ENCODE measurements at places on chromosomes 11 and 22.
A peak's percentile ranks its signal among the peaks of the same experiment; 100 is the strongest.

DNA sequence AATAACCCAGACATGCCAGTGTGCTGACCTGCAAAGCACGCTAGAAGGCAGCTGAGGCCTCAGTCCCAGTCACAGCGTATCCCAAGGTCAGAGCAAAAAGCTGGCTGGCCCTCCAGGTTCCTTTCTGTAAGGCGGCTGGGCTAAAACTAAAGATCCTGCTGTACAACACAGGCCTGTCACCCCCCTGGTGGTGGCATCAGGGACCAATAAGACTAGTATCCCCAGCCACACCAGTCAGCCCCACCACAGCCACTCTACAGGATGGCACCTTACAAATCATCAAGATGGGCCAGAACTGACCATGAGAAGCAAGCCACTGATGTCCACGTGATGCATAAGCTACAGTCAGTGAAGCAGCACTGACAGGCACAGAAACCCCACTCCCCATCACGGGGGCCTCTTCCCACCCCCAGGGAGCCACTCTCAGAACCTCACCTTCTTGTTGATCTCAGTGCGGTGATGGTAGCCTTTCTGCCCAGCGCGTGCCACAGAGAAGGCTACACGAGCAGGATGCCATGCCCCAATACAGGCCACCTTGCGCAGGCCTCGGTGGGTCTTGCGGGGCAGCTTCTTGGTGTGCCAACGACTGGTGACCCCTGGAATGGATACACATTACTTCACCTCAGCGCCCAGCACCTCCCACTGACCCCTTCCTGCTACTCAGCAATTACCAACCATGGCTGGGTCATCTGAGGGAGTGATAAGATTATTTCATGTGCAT lies 5.0 kb downstream of the RPL3 start:
- no peak for DNase-seq

GRCh38 chr11:81979448-81979847 lies 754.2 kb downstream of the FAM181B start:
- DNase-seq, result no peak

- DNase-seq, result no peak
These were observed 134.1 kb downstream of the SLC17A6 start for GRCh38 chr11:22472306-22472705.

GRCh38 chr11:9516113-9516512 lies 55.3 kb downstream of the ZNF143 start:
- DNase-seq, result no peak

- DNase-seq, result peak; percentile 85
These were observed 25.8 kb upstream of the TREH start for GRCh38 chr11:118705111-118705741.

DNA sequence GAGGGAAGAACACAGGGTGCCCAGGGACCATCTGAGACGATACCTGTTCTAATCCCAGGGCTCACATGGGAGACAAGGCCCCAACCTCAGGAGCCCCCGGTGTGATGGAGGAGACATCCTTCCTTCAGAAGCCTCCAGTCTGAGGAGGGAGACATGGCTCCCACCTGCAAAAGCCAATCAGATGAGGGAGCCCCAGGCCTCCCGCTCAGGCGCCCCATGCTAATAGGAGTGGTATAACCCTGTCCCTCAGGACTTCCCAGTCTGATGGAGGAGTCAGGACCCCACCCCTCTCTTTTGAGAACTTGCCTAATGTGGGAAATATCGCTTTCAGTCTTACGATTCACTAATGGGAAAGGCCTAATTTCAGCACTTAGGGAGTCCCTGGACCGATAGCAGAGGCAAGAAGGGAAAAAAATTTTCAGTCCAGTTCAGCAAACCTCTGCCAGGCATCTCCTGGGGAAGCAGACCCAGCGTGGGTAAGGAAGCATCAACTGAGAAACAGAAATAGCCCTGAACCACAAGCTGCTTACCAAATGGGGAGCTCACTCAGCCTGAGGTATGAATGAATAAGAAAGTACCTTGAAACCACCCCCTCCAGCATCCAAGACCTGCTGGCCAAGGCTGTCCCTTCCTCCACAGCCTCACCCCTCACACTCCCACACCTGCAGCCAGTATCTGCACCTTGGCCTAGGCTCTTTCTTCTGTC lies 5.9 kb downstream of the ARRB1 start:
- no peak for DNase-seq

DNA sequence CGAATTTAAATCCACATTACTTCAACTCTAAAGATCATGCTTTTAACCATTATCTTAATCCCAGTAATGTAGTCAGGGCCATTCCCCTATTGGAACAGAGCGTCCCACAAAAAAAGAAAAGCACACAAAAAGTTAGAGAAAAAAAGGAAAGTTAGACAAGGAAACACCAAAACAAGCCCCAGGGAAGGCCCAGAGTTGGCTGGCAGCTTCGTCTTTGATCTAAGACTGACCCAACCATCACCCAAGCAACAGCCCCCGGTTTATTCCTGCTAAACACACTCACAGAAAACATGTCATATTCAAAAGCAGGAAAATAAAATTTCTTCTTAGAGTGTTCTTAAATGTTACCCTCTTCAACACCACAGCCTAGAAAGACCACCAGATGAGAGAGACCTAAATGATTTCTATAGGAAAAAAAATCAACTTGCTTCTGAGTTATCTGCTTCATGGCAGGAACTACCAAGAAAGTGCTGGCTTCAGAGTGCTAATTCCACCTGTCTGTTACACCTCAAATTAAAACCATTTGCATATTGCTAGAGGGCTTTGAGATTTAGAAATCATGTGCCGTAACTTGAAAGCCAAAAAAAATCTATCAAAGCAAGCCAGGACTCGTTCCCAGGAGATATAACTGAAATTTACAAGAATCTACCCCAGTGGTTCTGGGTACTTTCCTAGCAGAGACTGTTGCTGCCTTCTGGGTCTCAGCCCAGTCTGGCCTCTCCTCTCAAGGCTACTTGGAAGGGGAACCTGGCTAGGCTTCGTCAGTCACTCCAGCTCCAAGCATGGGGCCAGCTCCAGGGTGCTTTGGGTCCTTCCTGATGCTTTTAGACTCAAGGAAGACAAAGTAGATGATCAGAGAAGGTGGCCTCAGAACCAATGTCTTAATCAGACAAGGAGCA lies 31.2 kb downstream of the POU2AF3 start:
- no peak for DNase-seq

DNA sequence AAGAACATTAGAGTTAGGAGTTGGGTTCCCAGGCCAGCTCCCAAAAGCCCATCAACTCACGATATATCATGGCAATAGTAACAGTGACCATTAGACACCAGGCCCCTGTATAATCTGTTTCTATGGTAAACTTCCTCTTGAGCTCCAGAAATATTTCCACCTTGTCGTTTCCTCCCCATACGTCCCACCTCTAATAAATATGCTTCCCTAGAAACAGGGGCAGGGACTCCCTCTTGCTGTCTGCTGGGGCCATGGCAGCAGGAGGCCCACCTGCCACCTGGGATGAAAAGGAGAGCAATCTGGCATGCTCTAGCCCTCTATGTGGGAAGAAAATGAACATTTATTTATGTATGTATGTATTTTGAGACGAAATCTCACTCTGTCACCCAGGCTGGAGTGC lies 32.2 kb upstream of the AMOTL1 start:
- DNase-seq, result no peak

- no peak for DNase-seq
These were observed 4.0 kb upstream of the SCUBE2 start for GRCh38 chr11:9095421-9095820.

GRCh38 chr11:96259134-96259830 lies 83.7 kb downstream of the MAML2 start:
- DNase-seq, result no peak

DNA sequence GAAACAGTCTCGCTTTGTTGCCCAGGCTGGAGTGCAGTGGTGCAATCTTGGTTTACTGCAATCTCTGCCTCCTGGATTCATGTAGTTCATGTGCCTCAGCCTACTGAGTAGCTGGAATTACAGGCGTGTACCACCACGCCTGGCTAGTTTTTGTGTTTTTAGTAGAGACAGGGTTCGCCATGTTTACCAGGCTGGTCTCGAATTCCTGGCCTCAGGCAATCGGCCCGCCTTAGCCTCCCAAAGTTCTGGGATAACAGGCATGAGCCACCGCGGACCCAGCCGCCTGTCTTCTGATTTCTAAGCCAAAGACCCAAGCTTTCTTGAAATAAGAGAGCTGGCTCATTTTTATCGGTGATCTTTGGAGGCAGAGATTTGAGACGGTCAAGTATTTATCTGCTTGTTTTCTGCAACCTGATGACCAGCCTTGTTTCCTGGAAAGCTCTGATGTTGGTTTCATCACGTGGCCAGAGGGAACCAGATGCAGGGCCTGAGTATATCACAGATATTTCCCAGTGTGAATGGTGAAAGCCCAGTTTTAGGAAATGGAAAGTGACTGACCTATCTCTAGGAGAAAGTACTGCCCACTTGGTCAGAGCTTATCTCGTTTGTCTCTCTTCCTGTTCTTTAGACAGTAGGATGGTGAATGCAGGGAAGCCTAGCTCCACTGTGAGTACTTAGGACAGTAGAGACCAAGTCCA lies 5.7 kb upstream of the SIDT2 start:
- no peak for DNase-seq

GRCh38 chr11:133234883-133235282 lies 297.4 kb downstream of the OPCML start:
- DNase-seq, result peak; percentile 80

GRCh38 chr11:34234086-34234740 lies 123.6 kb downstream of the ABTB2 start:
- DNase-seq, result no peak

DNA sequence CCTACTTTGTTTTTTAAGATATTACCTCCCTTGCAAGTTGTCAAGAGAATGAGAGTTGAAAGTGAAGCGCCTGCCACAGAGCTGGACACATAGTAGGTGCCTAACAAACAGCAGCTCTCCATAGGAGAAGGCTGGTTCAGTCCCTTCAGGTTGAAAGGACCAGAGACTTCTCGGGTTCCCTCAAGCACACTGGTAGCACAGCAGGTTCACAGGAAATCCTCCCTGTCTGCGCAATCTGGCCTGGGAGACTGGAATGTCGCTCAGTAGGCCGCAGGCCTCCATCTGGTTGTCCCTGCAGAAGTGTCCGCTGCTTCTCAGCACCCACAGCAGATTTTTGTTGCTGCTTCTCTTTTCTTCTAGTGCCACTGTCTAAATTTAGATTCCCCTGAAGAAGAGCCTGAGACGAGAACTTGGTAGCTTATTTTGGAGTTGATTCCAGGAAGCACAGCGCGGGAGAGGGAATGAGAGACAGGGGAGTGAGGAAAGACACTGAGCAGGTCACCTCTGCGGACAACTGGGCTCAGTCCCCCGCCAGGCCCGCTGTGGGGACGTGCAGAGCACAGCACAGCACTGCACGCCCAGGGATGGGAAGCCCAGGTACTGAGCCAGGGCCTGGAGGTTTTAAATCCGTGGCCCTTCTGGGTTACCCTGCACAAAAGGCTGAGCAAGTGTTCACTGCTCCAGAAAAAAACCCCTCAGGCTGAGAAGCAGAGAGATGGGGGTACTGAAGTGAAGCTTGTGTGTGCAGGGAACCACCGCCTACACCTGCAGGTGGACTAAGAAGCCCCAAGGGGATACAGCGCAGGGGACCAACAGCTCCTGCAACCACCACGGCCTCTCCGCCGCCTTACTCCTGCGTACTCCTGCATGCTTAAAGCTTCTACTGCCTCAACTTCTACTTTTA lies 31.6 kb downstream of the RBX1 start:
- DNase-seq, result no peak

DNA sequence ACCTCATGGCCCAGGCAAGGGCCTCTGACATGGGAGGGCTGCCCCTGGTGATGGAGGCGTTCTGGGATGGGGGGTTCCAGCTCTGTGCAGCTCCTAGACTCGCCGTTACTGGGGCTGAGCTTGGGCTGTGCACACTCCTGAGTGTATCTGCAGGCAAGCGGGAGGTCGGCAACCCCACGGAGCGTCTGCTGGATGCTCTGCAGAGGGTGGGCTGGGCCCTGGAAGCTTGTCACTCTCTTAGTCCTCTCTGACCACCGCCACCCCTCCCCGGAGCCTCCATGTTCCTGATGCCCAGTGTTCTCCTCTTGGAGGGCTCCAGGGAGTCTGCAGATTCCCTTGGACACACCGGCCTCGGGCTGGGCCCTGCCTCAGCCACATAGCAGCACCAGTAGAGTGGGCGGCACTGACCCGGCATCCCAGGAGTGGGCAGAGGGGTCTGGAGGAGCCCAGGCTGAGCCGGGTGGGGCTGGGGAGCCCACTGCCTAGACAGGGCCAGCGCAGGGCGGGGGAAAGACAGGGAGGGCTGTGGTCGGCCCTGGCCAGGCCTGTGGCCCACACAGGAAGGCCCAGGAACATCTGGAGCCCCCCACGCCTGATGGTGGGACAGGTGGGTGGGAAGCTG lies 20.6 kb upstream of the MUC5B start:
- DNase-seq, result no peak

- DNase-seq, result no peak
These were observed 4.2 kb upstream of the ANO1 start for GRCh38 chr11:70073871-70074371.

GRCh38 chr11:115222863-115223530 lies 281.2 kb downstream of the CADM1 start:
- no peak for DNase-seq

- DNase-seq, result no peak
These were observed 99.2 kb downstream of the VPREB1 start for GRCh38 chr22:22343581-22344296.

DNA sequence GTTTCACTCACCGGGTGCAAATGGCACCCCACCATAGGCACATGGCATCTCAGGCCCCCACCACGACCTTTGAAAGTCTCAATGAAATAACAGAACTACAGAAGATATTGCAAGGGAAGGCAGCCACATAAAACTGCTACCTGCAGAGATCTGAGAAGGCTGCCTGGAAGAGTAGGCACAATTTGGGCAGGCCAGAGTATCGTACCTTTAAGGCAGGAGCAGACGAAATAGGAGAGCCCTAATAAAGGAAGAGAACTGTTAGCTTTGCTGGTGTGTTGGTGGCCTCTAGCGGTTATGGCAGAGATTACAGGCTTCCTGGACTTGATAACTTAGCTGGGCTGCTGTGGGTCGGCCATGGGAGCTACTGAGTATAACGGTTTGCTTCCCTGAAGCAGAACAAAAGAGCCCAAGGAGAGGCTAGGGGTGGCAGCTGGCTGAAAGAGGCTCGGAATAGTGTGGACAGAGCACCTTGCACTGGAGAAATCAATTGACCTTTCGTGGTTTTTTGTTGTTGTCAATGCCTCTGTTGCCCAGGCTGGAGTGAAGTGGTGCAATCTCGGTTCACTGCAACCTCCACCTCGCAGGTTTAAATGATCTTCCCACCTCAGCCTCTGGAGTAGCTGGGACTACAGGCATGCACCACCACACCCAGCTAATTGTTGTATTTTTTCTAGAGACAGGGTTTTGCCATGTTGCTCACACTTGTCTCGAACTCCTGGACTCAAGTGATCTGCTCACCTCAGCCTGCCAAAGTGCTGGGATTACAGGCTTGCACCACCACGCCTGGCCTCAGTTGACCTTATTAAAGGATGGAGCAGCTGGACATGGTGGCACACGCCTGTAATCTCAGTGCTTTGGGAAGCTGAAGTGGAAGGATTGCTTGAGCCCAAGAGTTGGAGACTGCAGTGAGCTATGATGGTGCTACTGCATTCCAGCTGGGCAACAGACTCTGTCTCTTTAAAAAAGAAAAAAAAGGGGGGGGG lies 4.8 kb downstream of the SDF2L1 start:
- peak; percentile 97 for DNase-seq
